ENCODE measurements at places on chromosomes 6 and 20.

- DNase-seq: no peak
Observed at GRCh38 chr6:397604-398003, 6.1 kb downstream of the IRF4 start.

GRCh38 chr6:72048080-72048479 is 161.7 kb downstream of the RIMS1 start:
- DNase-seq: no peak

- DNase-seq: no peak
Observed at GRCh38 chr20:13469262-13469661, 169.5 kb downstream of the TASP1 start.

DNA sequence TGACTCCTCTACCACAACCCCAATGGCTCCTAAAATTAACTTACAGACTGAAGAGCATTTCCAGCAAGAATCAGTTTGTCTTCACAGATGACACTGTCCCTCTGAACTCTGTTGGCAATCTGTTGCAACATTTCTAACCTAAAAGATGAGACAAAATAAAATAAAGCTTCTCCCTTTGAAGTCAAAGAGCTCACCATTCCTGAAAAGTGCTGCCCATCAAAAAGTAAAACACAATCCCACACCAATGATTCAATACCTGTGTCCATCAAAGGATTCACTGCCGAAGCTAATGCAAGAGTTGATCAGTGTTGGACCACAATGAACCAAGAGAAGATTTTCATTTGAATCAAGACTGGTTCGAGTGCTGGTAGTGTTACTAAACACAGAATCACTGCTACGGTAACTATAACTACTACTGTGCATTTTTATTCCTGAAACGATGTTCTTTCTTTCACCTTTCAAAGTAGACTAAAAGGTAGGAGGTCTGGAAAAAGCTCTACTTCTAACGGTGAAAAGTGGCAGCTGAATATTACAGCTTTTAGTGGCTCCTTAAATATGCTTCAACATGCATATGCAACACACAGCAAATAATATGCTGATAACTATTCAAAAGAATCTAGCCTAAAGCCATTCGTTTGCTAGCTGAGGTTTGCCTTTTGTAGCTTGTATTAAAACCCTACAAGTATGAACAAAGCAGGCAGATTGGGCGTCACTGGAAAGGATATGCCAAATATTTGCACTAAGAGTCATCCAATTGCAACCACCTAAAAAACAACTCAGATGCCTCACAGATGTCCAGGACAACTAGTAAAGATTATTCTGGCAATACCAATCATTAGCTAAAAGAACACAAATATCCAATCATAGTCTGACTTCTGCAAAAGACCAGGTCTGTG is at the start of gene DST:
Gene DST, minus strand, starts transcription at position 524 of the 896 bp plus-strand sequence.
- no peak for DNase-seq

GRCh38 chr20:56439771-56440291 is 27.8 kb downstream of the CASS4 start:
- DNase-seq: no peak

GRCh38 chr6:5968817-5969734 is 37.6 kb downstream of the NRN1 start:
- DNase-seq: no peak

GRCh38 chr6:107108201-107108890 is 7.0 kb downstream of the BEND3 start:
- no peak for DNase-seq

DNA sequence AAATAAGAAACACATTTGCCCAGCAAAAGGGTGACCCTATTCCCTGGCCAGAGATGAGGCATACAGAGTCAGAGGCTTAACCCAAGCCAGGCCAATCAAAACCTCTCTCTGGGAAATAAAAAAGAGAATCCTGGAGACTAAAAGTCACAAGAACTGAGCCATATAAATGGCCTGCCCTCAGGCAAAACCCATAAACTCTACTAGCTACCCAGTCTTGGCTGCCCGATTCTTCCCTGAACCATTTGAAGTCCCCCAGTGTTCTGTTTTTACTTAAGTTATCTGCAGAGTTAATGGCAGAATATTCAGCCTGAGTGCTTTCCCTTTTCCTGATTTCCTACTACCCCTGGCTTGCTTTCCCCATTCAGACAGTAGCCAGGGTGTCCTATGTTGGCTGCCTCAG is 13.9 kb downstream of the KCNK15 start:
- DNase-seq: no peak

DNA sequence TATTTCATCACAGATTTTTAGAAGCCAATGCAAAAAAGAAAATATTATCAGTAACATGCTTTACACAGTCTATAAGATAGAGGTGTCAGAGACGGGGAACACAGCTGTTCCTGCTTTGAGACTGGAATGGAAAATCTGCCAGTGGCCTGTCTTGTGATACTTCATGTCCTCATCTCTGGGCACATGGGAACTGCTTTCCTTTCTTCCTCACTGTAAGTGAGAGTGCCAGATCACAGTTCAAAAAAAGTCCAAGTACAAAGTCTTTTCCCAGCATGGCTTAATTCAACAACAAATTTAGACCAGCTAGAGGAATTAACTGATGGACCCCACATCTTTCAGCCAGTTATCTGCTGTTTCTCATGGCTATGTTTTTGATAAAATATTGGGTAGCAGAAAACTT is 490.4 kb downstream of the CDKAL1 start:
- DNase-seq: no peak

- DNase-seq: no peak
Observed at GRCh38 chr6:80363501-80364122, 257.1 kb downstream of the BCKDHB start.

GRCh38 chr6:149754548-149754947 is 5.0 kb downstream of the PCMT1 start:
- no peak for DNase-seq

DNA sequence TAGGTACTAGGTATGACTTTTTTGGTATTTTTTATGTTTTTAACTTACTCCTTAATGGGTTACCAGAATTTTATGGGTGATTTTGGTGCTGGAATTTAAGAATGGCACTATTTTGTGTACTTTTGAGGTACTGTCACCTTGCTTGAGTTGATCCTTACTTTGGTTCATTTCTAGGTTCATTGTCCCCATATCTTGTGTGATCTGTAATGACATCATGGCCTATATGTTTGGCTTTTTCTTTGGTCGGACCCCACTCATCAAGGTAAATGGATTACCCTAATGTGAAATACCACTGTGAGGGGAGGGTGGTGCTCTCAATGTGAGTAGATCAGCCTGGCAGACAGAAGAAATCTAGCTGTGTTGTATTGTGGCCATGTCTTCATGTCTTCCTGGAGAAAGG is 57.9 kb downstream of the CDS2 start:
- no peak for DNase-seq

DNA sequence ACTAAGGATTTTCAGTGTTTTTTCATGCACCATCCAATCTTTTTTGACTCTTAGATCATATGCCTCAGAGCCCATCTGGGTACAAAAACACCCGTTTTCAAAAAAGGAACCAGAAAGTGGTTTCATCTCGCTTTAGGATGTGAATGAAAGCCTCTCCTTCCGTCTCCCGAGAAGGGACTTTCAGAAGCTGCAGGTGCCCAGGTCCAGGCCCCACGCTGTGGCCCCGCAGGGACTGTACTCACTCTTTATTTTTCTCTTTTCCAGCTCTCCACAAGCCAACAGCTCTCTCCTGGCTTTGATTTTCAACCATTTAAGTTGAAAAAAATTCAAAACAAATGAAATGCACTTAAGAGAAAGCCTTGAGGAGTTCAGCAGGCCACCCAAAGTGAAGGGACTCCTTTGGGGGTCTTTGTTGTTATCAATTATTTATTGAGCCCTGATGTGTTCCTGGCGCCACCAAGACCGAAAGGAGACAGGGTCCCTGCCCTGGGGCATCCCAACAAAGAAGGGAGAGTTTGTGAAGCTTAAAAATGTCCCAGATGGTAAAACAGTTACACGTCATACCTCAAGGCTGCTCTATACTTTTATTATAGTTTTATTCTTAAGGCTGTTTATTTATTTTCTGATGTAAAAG is 467.3 kb downstream of the PREX1 start:
- DNase-seq: no peak

GRCh38 chr20:24676353-24676977 is 207.0 kb downstream of the SYNDIG1 start:
- DNase-seq: no peak

DNA sequence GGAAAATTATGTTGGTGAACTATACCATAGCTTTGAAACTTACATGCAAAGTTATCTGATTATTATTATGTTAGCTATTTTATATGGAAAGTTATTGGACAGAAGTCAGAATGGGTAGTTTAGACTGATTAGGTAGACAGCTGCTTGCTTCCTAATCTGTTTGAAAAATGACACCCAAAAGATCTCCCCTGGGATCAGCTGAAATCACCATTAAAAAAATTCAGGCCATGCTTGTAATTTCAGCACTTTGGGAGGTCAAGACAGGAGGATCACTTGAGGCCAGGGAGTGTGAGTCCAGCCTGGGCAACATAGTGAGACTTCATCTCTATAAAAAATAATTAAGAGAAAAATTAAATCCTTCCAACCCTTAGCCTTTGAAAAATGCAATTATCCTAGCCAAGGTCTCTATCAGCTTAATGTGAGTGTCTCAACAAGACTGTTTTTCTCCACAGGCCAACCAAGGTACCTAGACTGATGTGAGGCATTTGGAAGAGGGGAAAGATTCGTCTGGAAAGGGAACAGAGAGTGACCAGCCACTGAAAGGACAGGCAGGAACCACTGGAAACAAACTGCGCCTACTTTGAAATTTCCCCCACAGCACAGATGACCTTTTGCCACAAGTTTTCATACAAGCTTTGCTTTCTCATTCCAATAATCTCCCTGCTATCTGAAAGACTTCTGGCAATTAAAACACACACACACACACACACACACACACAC is 232.3 kb downstream of the GMPR start:
- no peak for DNase-seq

- no peak for DNase-seq
Observed at GRCh38 chr6:79423216-79423615, 114.0 kb downstream of the LCA5 start.

DNA sequence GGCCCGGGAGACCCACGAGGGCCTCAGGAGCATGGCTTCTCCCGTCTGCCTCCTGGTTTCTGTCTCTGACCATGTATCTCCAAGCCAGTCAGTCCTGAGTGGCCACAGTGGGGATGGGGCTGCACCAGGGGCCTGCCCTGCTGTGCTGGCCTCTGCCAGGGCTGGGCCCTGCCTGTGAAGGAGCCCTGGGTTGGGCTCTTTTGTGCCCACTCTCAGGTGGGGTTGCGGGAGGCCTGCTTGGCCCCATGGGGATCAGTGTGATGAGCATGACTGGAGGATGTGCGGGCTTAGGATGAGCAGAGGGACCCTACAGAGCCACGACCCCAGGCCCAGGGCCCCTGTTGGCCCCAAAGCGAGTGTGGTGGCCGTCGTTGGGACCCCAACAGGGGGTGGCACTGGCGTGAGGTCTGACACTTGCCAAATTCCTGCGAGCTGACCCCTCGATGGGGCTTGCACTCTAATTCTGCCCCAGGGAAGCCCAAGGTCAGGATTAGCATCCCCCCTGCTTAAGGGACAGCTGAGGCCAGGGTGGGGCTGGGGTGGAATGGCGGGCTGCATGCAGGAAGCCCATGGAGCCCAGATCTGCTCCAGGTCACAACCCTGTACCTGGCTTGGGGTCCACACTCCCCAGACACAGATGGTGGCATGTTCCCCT is 90.0 kb upstream of the BHLHE23 start:
- DNase-seq: no peak

DNA sequence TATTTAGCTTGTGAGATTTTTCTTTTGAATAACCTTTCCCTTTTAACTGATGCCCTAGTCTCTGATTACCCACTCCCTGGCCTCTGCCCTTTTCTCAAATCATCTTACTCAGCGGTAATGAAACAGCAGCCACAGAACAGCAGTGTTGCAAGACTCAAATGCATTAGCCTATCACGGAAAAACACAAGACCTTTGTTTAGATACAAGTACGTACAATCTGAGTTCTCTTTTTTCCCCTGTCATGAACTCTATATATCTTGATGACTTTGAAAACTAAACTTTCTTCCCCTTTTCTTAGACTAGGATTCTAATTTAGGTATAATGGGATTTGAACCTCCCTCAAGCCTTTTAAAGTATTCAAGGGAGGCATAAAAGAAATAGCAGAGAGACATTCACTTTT is 1034.9 kb downstream of the EYS start:
- no peak for DNase-seq

- DNase-seq: no peak
Observed at GRCh38 chr6:148345578-148345977, 2.9 kb downstream of the SASH1 start.

- DNase-seq: no peak
Observed at GRCh38 chr6:144305985-144306384, 20.9 kb downstream of the UTRN start.

- DNase-seq: no peak
Observed at GRCh38 chr6:153090241-153090930, 40.7 kb downstream of the RGS17 start.

DNA sequence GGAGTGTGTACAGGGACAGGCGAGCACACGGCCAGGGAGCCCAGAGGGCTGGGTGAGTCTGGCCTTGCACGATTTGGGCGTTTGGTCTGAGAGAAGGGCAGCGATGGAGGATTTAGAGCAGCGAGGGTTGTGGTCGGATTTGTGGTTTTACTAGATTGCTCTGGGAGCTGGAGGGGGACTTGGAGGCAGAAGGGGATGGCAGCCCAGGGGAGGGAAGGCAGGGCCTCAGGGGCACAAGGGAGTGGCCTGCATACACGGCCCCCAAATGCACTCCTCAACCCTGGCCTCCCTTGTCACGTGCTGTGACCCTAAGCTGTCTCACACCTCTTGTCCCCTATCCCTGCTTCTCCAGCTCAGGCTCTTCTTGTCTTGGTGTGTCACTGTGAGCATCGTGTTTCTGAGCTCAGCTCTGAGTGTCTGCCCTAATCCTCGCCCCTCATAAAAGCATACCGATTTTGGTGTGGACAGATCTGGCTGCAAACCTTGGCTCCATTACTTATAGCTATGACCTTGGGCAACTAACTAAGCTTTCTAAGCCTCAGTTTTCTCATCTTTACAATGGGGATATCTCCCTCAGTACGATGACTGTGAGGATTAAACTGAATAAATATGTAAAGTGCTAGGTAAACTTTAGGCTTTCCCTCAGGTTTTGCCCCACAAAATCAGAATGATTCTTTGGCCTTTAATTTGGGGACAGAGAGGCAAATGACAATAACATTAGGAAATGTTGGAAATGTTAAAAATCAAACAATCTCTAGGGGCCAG is 120.1 kb upstream of the ARMC2 start:
- no peak for DNase-seq

- DNase-seq: no peak
Observed at GRCh38 chr6:56243518-56244070, 3.8 kb downstream of the COL21A1 start.

DNA sequence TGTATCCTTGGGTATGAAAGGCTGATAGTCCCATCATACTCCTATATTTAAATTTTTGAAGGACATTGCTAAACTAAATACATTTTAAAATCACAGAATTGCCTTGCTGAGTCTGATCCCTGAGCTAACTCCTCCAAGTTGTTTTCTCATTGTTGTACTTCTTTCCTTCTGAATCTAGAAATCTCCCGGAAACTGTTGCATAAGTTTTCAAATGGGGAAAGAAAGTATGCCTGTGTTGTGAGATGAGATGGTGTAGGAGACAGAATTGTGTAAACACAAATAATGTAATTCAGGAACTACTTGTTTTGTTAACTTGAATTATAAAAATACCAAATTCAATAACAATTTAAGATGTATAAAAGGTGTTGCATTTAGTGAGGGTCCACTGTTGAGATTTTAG is 7.3 kb downstream of the PNRC1 start:
- DNase-seq: no peak

Data from stimulated activated effector memory CD8-positive, alpha-beta T cell treated with anti-CD3 and anti-CD28 coated beads, Interleukin-12 subunit alpha, Interleukin-12 subunit beta, amount 100 ng/mL, for 72 hours (primary cell).